ENCODE measurements at places on chromosomes 1 and 21. TPM values are rescaled to one million over a fixed set of nuclear protein-coding genes. Genes with fewer than 3 reads are reported as not detected.

GREM2 gene
- total RNA-seq, result 0.99 TPM

ITPKB gene
- total RNA-seq, result 25.0 TPM

CGN gene
- total RNA-seq, result 55.0 TPM

C1orf116 gene
- 212 TPM for total RNA-seq

LAD1 gene
- 20.1 TPM for total RNA-seq

PLXNA2 gene
- 92.8 TPM for total RNA-seq

ZYG11A gene
- total RNA-seq, result not detected

ELF3 gene
- 77.6 TPM for total RNA-seq

IL23R gene
- total RNA-seq, result 0.31 TPM

BCAR3 gene
- 26.0 TPM for total RNA-seq

KLF17 gene
- total RNA-seq, result 0.29 TPM

GBP4 gene
- total RNA-seq, result 30.3 TPM

UBL4B gene
- not detected for total RNA-seq

CD48 gene
- total RNA-seq, result 9.9 TPM

AMY2A gene
- total RNA-seq, result not detected

RLF gene
- total RNA-seq, result 11.2 TPM
